Small intestine (tissue), 16 donors: ENCODE measurements at places on chromosomes 4 and X.

- H3K27me3 ChIP-seq: no peaks in the 10 kb centered on the region
- DNase-seq: no peak
- H3K36me3 ChIP-seq: no peaks in the 10 kb centered on the region
- H3K4me1 ChIP-seq: no peaks in the 10 kb centered on the region
These were observed 249.4 kb downstream of the DHX15 start for GRCh38 chr4:24334906-24335305.

GRCh38 chr4:53763813-53764597 lies 172.7 kb upstream of the LNX1 start:
- no peaks in the 10 kb centered on the region for H3K4me1 ChIP-seq
- H3K36me3 ChIP-seq: no peaks in the 10 kb centered on the region
- DNase-seq: no peak
- H3K4me3 ChIP-seq: no peak overlapping the region
- no peak overlapping the region for H3K27ac ChIP-seq

GRCh38 chr4:97987019-97987648 lies 156.1 kb downstream of the STPG2 start:
- peak; percentile 33 for DNase-seq
- H3K36me3 ChIP-seq: no peaks in the 10 kb centered on the region
- no peaks in the 10 kb centered on the region for H3K27me3 ChIP-seq
- no peak overlapping the region for H3K4me3 ChIP-seq
- H3K27ac ChIP-seq: no peak overlapping the region
- no peaks in the 10 kb centered on the region for H3K4me1 ChIP-seq

GRCh38 chr4:40190019-40190418 lies 6.8 kb upstream of the RHOH start:
- H3K4me1 ChIP-seq: peaks cover 28% of the 10 kb centered on the region
- H3K4me3 ChIP-seq: no peak overlapping the region
- H3K36me3 ChIP-seq: no peaks in the 10 kb centered on the region
- H3K27me3 ChIP-seq: no peaks in the 10 kb centered on the region
- no peak for DNase-seq

GRCh38 chr4:185071236-185071811 lies 53.0 kb downstream of the HELT start:
- no peak overlapping the region for H3K4me3 ChIP-seq
- H3K4me1 ChIP-seq: no peaks in the 10 kb centered on the region
- H3K27me3 ChIP-seq: no peaks in the 10 kb centered on the region
- no peak overlapping the region for H3K27ac ChIP-seq
- no peak for DNase-seq
- H3K36me3 ChIP-seq: no peaks in the 10 kb centered on the region

- H3K27me3 ChIP-seq: no peaks in the 10 kb centered on the region
- no peaks in the 10 kb centered on the region for H3K4me1 ChIP-seq
- DNase-seq: no peak
- no peak overlapping the region for H3K4me3 ChIP-seq
- no peaks in the 10 kb centered on the region for H3K36me3 ChIP-seq
These were observed 30.9 kb downstream of the HTT-AS start for GRCh38 chr4:3043282-3044020.

GRCh38 chr4:150573534-150573933 lies 8.4 kb upstream of the MAB21L2 start:
- no peak overlapping the region for H3K4me3 ChIP-seq
- no peak overlapping the region for H3K27ac ChIP-seq
- no peak for DNase-seq
- H3K27me3 ChIP-seq: no peaks in the 10 kb centered on the region
